T-helper 17 cell (primary cell): ENCODE measurements at places on chromosomes 7 and 10. TPM values are rescaled to one million over a fixed set of nuclear protein-coding genes. Genes with fewer than 3 reads are reported as not detected.

Gene MBLAC1
- total RNA-seq: 4.2 TPM

Gene CPXM2
- total RNA-seq: not detected

Gene GRB10
- total RNA-seq: 7.0 TPM

Gene ST7
- 6.1 TPM for total RNA-seq

Gene DMBT1
- not detected for total RNA-seq

Gene EVX1
- 0.21 TPM for total RNA-seq
